H4 (cell line): ENCODE measurements at places on chromosomes 5 and 9.

- DNase-seq = no peak
Measured at GRCh38 chr5:2147504-2148311, 265.0 kb upstream of the IRX4 start.

DNA sequence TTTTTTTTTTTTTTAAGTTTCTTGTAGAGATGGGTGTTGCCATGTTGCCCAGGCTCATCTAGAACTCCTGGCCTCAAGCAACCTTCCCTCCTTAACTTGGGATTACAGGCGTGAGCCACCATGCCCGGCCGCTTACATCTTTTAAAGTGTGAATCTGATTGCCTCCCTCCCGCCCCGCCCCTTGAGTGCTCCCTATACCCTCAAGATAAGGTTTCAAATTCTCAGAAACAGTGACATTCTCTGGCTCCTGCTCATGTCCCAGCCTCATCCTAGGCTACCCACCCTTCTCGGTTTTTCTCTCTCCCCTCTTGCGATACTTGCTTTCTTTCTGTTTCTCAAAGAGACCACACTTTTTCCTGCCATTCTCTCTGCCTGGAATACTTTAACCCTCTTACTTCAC is 12.4 kb downstream of the MORN5 start:
- DNase-seq = no peak

GRCh38 chr9:37617161-37617560 is 24.8 kb upstream of the TOMM5 start:
- no peak for DNase-seq

GRCh38 chr5:171462928-171463861 is 43.7 kb downstream of the FGF18 start:
- no peak for DNase-seq

GRCh38 chr5:153523831-153524230 is 33.4 kb downstream of the GRIA1 start:
- DNase-seq = no peak

- no peak for DNase-seq
Measured at GRCh38 chr9:130235558-130236435, 29.8 kb upstream of the HMCN2 start.

- no peak for DNase-seq
Measured at GRCh38 chr9:135374591-135374990, 105.0 kb upstream of the PPP1R26 start.

DNA sequence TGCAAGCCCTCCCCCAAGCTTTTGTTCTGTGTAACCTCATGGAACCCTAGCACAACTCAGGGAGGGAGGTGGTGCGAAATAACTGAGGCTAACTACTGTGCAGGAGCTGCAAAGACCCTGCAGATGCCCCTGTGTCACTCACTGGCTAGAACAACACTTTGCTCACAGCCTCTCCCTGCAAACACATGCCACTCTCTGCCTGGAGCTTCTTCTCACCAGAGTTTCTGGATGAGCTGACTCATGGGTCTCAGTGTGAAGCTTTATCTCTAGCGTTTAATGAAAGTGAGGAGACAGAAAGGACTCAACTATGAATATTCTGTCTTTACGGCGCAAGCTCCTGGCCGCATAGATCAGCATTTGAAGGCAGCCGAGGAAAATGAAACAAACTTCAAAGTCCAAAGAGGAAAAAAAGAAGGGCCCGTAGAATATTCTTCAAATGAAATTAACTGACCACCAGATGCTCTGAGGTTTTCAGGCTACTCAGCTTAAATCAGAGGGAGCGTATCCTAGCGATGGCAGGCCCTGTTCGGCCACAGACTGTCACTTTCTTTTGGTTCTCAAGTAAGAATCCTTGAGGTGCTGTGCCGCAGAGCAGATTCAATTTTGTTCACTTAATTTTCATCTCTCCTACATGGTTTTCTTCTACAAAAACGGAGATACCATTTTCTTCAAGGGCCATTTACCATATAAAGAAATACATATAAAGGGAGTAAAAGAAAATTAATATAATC is 77.7 kb upstream of the TAS2R1 start:
- DNase-seq = no peak

GRCh38 chr5:55608595-55609349 is 74.0 kb upstream of the PLPP1 start:
- no peak for DNase-seq

DNA sequence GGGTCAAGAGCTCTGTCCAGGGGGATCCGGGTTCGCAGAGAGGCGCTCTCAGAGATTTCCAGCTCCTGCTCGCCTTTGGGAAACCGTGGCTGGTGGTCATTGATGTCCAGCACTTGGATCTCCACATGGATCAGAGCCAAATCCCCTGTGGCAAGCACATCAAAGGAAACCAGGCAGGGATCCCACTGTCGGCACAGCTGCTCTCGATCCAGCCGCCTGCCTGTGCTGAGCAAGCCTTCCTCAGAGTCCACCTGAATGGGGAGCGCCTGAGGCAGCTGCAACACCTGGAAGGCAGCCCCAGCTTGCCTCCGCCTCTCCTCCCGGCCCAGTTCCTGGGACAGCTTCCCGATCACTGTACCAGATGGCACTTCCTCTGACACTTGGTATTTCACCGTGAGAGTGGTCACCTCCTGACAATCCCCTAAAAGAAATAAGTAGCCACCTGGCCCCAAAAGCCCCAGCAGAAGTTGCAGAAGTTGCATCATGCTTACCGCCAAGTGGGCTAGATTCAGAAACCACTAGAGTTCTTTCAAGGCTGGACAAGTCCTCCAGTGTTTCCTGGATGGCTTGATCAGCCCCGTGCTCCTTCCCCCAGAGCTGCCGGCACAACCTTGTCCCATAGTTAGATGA is 520 bp downstream of the PCDH12 start:
- no peak for DNase-seq

DNA sequence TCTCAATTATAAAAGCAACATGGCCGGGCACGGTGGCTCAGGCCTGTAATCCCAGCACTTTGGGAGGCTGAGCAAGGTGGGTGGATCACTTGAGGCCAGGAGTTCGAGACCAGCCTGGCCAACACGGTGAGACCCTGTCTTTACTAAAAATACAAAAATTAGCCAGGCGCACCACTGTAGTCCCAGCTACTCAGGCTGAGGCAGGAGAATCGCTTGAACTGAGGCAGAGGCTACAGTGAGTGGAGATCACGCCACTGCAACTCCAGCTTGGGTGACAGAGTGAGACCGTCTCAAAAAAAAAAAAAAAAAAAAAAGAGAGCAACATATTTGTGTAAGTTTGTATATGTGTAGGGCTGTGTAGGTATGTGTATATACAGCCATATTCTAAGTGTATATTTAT is 7.5 kb downstream of the RPS6 start:
- no peak for DNase-seq

- DNase-seq = no peak
Measured at GRCh38 chr5:94577466-94578245, 40.7 kb downstream of the KIAA0825 start.

DNA sequence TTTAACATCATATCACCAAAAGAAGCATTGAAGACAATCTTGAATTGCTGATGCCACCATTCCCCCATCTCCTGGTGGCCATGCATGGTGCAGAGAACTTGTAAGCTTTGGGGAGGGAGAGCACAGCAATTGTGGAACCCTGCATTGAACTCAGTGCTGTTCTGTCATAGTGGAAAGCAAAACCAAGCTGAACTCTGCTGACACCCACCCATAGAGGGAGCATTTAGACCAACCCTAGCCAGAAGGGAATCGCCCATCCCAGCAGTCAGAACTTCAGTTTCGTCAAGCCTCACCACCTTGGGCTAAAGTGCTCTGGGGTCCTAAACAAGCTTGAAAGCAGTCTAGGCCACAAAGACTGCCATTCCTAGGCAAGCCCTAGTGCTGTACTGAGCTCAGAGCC is 37.4 kb upstream of the RUSC2 start:
- no peak for DNase-seq

DNA sequence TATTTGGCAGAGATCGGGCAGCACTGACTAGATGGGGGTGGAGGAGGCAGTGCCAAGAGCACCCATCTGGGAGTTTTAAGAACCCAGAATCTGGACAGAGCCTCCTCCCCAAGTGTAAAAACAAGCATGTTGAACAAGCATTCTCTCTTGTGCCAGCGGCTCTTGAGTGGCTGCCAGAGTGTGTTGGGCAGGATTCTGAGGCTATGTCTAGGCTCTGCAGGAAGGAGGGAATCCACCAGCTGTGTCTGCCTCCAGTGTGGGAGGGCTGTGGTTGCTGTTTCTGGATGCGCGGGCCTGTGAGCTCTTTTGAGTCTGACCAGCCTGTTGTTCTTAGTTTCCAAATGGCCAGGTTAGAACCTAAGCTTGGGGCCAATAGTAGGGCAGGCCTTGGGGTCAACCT is 39.8 kb downstream of the HMCN2 start:
- DNase-seq = no peak

GRCh38 chr9:21989440-21990189 is 4.6 kb downstream of the CDKN2A start:
- DNase-seq = no peak

DNA sequence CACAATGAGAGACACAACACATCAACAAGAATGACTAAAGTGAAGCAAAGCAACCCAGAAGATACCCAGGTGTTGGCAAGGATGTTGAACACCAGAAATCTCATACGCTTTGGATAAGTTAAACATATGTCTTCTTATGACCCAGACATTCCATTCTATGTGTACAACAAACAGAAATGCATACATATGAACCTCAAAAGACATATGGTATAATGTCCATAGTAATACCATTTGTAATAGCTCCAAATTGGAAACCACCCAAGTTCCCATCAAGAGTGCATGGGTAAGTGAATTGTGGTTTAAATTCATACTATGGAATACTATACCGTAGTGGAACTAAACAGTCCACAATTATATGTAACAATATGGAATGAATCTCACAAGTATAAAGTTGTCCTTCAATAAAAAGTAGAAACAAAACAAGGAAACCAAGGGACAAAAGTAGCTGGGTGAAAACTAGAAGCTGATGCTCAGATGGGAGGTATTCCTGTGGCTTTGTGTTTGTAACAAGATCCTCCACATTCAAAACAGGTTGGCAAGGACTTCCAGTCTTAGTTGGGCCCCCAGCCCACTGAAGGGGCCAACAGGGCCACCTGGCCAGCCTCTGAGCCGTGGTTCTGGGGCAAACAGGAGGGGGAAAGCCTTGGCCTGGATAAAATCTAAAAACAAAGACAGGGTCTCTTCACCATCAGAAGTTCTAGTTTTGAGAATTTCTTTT is 171.8 kb upstream of the PITX1 start:
- no peak for DNase-seq

- no peak for DNase-seq
Measured at GRCh38 chr5:180115326-180116076, 43.9 kb upstream of the RNF130 start.

DNA sequence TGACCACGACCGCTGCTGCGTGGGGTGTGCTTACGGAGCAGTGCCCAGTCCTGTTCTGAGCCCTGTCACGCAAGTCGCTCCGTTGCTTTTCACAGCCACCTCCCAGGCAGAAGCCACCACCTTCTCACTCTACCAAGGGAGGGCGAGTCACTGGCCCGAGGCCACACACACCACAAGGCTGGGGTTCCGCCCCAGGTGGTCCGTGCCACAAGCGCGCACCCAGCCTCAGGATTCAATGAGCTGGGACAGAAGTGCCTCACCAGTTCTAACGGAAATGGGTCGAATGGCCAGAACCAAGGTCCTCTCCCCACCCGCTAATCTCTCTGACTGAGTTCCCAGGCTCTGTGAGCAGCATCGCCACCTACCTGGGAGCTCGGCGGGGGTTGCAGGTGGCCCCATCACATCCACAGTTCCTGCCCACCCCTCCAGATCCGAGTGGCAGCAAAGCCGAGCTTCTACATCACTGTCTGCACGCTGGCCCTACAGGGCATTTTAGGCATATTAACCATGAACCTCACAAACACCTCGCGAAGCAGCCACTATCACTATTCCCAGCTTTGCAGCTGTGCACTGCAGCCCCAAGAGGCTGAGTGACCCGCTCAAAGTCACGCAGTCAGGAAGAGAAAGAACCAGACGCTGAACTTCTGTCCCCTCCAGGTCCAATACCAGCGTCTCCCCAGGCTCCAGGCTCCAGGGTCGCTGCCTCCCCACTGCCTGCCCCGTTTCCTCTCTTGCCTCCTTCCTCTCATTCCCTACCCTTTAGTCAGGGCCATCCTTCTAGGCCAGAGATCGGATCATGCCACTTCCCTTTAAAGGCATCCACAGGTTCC is 92.1 kb upstream of the PHYKPL start:
- no peak for DNase-seq

GRCh38 chr9:61667559-61668121 is 477.8 kb downstream of the SPATA31A7 start:
- DNase-seq = no peak

GRCh38 chr9:2613730-2614271 is 7.8 kb upstream of the VLDLR start:
- no peak for DNase-seq

- no peak for DNase-seq
Measured at GRCh38 chr9:19809422-19810269, 20.8 kb upstream of the SLC24A2 start.

- DNase-seq = peak; percentile 74
Measured at GRCh38 chr5:61881821-61882487, 424.1 kb upstream of the KIF2A start.

DNA sequence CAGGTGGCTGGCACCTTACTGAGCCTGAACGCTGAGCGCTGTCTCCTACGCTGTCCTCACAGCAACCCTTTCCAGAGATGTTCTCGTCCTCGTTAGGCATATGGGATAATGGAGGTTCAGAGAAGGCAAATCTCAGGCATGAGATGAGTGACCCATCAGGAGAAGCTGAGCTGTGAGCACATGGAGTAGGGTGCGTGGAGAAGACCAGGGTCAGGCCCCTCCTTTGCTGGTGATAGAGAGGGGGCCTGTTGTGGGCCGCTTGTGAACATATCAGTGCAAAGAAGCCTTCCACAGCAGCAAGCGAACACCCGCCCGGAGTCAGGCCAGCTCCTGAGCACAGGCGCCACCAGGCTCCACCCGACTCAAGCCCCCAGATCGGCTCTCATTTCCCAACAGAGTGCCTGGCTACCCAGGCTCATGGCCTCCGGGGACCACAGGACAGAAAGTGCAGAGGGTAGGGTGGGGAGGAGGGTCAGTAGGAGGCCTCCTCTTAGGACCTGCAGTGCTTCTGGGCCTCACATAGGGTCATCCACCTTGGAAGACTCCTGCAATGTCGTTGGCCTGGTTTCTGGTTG is 15.0 kb upstream of the TIFAB start:
- no peak for DNase-seq

- DNase-seq = no peak
Measured at GRCh38 chr9:136700304-136700703, 12.1 kb upstream of the DIPK1B start.

DNA sequence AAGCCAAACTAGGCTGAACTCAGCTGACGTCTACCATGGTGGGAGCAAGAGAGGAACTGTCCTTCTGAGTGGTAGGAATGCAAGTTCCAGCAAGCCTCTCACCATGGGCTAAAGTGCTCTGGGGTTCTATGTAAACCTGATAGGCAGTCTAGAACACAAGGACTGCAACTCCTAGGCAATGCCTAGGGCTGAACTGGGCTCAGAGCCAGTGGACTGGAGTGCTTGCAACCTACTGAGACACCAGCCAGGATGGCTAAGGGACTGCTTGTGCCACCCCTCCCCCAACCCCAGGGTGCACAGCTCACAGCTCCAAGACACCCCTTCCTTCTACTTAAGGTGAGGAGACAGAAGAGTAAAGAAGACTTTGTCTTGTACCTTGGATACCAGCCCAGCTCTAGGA is 12.1 kb upstream of the RCL1 start:
- DNase-seq = no peak

- no peak for DNase-seq
Measured at GRCh38 chr9:89949111-89949510, 344.3 kb downstream of the GADD45G start.

- no peak for DNase-seq
Measured at GRCh38 chr9:93646640-93647178, 70.3 kb downstream of the PHF2 start.
